Left renal pelvis (tissue), 4 donors: ENCODE measurements at places on chromosomes 7 and 10. TPM values are rescaled to one million over a fixed set of nuclear protein-coding genes. Genes with fewer than 3 reads are reported as not detected.

DNA sequence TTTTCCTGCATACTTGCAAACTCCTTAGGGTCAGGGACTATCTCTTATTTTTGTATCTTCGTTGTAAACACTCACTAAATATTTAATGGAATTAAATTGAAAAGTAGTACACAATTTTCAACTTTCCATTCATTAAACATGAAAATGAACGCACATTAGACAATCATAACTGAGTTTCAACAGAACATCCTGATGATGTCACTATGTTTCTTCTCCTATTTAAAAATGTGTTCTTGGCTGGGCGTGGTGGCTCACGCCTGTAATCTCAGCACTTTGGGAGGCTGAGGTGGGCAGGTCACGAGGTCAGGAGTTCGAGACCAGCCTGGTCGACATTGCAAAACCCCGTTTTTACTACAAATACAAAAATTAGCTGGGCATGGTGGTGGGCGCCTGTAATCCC lies 14.1 kb upstream of the PURB start:
- no peak for DNase-seq

Gene CCDC6
- 27.2 TPM for polyA plus RNA-seq

DNA sequence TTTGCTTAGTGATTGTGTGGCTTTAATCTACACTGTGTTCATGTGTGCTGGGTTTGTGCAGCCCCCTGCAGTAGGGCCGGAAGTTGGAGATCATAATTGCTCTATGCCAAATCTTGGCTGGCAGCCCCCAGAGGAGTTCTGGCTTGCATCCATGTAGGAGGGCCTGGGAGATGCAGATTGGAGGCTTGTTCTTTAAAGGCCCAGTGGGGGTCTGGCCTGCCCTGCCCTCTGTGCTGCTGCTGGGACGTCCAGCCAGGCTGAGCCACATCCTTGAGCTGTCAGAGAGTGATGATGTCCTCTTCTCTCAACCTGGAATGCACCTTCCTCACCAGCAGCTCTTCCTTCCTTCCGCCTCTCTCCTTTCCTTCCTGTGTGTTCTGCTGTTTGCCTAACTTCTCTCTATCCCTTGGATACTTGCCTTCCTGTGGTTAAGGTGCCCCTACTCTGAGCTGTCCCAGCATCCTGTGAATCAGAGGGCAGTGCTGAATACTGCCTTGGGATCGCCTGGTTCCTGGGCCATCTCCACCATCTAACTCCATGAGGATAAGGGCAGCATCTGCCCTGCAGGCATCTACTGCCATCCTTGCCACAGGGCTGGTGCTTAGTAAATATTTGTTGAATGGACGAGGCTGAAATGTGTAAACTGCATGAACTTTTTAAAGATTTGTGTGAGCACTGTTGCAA lies 30.2 kb downstream of the DOCK1 start:
- DNase-seq = no peak

DNA sequence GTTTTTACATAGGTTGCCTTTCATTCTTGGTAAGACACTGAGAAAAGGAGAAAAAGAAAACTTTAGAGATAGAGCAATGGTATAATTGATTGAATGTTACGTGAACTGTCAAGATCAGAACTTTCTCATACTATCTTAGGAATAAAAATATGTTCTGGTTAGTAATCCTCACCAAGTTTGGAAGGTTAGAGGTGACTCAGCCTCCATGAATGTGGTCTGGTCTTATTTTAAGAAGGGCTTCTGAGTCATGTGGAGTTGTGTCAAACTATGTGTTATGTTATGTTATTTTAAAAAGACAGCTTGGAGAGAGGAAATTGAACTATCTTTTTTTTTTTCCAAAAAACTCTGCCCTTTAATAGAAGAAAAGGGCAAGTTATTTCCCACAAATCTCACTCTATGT lies 458.6 kb upstream of the KLF6 start:
- DNase-seq = no peak

DNA sequence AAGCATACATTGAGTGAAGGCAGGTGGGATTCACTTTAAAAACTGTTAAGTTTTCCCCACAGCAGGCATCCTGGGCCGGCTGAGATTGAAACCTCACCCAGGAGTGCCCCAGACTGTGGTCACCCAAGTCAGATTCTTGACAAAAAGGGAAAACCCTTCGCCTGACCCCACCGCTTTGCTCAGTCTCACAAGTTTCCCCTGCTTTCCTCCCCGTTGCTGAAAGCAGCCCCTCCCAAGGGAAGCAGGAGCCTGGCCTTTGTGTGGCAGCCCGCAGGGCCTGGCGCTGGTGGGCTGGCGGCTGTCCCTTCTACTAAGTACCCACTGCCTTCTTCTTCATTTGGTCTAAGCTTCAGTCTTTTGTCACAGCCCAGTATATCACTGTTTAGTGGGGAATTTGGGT lies 16.0 kb downstream of the RNF32 start:
- no peak for DNase-seq

Gene NYAP1
- polyA plus RNA-seq = 4.2 TPM
